ENCODE measurements at places on chromosomes 13 and 19.

DNA sequence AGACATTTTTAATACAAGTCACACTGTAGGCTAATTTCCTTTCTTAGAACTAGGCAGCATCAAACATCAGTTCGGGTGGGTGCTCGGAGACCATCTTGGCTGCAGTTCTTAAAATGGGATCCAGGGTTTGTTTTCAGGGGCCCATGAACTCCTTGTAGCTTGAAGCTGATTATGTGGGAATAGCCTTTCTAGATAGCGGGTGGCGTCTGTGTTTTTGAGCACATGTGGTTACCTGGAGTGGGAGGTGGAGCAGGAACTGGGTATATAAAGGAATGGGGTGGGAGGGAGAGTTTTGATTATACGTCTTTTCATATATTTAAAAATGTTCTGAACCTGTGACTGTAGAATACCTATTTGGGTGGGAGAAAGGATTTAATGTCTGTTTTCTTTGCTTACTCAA is 12.9 kb downstream of the CLPTM1 start:
- no peak for DNase-seq

DNA sequence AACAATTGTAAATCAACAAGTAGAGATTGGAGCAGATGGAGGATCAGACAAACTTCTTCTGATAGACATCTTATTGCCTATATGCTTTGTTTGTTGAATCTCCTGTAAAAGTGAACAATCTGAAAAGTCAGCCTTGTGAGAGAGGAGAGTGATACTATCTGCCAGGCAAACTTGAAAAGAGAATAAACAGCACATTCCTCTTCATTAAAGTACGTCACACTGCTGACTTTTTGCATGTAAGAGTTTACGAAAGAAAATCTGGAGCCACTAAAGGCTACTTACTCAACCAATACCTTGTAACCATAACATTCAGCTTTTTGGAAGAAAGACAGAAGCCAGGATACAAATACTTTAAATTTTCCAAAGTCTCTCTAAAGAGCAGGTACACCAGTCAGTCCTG is 42.5 kb downstream of the EDNRB start:
- DNase-seq: no peak

GRCh38 chr19:2260341-2260805 is 4.2 kb upstream of the JSRP1 start:
- no peak for DNase-seq

GRCh38 chr19:7480222-7480969 is 8.4 kb downstream of the PEX11G start:
- DNase-seq: no peak

DNA sequence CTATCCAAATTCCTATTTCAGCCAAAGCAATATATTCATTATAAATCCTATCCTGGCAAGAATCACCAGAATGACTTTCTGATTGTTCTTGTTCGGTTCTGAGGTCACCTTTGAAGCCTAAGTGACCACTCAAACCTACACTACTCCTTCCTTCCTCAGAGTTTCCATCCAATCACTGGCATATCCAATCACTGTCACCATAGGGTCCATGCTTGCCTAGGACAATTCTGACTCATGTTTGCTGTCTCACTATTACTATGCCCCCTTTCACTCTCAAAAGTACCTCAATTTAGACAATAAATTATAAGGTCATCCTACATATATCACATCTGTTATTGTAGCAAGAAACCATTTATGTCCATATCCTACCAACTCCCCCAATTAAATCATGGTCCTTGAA is 58.9 kb downstream of the UBL3 start:
- no peak for DNase-seq

GRCh38 chr13:80871481-80871880 is 530.6 kb upstream of the SPRY2 start:
- DNase-seq: no peak

DNA sequence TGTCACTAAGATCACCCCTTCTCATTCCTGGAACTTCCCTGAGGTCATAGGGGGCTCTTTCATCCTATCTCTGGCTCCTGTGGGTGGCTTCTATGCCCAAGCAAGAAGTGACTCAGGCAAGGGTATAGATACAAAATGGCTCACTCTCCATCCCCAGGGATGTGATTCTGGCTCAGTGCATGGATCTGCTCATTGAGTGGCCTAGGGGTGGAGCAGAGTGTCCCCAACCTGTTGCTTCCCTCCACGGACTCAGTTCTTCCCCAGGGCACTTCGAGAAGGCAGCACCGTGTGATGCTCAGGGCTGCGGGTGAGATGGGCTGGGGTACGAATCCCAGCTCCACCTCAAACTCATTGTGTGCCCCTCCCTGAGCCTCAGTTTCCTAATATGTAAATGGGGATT is 136.4 kb downstream of the PTPRS start:
- no peak for DNase-seq

Data from iPS DF 19.7 (cell line).